T-helper 17 cell (primary cell): ENCODE measurements at places on chromosomes 3 and 15.

GRCh38 chr3:122755491-122755890 lies 38.1 kb downstream of the HSPBAP1 start:
- DNase-seq = no peak

DNA sequence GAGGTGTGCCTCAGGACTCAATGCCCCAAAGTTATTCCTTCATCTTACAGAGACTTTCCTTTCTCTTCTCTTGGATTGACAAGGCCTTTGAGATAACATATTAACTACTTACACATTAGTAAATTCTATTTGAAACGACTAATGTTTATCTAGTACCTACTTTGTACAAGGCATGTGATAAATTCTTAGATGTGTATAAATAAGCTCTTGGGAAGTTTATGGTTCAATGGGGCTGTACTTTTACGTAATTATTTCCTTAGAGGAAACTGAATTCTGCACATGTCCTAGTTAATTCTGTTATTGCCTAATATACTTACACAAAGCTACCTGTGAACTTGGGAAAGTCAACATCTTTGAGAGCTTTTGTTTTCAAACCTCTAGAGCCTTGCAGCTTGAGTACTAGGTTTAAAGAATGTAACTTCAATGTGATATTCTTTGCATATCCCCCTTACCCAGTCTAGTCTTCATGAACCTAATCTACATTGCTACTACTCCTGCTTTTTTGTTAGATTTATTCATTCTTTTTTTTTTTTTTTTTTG lies 58.5 kb upstream of the RAP2B start:
- no peak for DNase-seq

GRCh38 chr3:135896613-135897012 lies 68.9 kb upstream of the PPP2R3A start:
- no peak for DNase-seq

GRCh38 chr3:125116311-125117080 lies 60.7 kb upstream of the HEG1 start:
- DNase-seq = no peak

DNA sequence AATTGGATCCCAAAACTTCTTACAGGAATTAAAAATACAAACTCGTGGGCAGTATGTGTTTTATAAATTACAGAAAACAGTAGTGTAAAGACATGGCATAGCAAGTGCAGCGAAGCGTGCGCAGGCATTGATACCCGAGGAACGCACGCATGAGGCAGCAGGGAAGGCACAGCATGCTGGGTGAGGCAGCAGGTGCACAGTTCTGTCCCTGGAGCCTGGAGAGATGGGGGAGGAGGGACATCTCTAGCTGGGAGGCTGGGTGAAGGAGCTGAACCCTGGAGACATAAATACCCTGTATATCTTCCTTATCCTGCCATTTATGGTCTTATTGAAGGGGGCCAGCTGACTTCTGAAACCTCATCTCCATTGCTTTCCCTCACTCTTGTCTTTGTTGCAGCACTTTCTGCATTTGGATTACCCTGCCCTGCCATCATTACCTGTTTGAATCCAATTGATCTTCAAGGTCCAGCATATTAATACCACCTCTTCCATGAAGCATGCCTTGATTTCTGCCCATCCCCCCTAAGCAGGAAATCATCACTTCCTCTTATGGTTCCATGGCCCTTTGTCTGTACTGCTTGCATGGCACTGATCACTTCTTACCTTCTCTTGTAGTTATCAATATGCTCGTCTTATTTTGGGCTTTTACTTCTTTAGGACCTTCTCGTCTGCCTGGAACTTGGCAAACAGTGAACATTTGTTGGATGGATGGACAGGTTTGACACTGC lies 20.5 kb downstream of the LPP start:
- no peak for DNase-seq

GRCh38 chr3:8767667-8768363 lies 1.6 kb downstream of the OXTR start:
- DNase-seq = no peak

DNA sequence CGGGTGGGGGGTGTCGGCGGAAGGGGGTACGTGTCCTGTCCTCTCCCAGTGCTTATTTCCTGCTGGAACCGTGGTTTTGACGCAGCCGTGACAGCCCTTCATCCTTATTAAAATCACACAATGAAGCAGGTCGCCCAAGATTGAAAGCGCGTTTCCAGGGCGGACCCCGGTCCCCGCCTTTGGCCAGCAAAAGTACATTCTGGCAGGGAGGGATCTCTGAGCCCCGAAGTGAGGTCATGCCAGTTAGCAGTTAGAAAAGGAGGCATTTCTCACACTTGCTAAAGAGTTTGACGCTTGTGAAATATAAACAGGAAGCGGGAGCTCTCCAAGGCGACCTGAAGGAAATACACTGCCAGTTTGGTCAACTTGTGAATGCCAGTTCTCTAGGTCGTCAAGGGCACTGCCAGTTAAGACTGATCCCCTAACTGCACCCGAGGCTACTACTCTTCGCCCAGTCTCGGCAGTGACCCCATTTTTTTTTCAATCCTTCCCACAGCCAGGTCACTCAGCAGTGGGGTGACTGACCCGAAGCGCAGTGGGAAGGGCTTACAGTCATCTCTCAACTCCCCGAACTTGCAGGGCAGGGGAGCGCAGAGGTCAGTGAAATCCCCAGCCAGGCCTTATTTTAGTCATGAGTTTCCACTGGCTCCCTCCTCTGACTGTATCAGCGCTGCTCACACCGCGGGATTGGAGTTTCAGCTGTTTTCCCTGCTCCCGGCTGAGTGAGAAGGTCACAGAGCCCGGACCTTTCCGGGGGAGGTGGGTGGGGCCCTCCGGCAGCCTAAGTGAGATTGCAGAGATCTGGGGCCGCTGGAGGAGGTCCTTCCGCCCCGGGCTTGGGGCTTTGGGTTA lies 2.0 kb upstream of the BHLHE40 start:
- DNase-seq = no peak

GRCh38 chr3:58092521-58092920 lies 84.3 kb downstream of the FLNB start:
- DNase-seq = no peak

- no peak for DNase-seq
These were observed 224.7 kb upstream of the SATB1 start for GRCh38 chr3:18649666-18650363.

- no peak for DNase-seq
These were observed 78.2 kb downstream of the NEDD4 start for GRCh38 chr15:55915221-55915620.

- no peak for DNase-seq
These were observed 285.5 kb downstream of the UBE2E2 start for GRCh38 chr3:23488618-23489017.

GRCh38 chr3:24837601-24838000 lies 343.0 kb upstream of the THRB start:
- DNase-seq = no peak

DNA sequence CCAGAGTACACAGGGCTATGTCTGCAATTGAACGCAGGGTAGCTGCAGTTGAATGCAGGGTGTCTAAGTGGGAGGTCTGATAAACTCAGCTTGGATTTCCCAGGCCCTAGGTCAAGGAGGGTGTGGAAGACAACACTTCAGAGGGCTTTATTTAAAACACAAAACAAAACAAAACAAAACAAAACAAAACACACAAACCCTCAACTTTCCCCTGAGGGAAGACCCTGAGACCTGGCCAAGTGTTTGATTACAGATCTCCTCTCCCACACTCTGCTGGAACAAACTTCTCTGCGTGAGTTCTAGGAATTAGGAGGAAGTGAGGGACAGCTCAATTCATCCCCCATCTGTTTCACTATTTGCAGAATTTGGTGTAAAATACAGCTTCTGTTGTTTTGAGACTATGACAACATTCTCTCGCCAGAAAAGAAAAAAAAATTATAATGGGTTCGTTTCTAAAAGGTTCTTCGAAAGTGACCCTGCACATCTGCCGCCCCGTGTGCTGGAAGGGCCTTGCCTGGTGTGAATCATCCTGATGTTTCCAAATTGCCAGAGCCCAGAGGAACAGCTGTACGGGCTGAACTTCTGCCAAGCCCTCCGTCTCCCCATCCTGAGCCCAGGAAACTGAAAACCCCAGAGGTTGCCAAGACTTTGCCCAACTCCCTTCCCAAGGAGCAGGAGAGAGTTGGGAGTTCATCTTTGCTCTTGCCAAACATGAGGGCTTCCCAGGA lies 73.3 kb upstream of the RAD18 start:
- no peak for DNase-seq

DNA sequence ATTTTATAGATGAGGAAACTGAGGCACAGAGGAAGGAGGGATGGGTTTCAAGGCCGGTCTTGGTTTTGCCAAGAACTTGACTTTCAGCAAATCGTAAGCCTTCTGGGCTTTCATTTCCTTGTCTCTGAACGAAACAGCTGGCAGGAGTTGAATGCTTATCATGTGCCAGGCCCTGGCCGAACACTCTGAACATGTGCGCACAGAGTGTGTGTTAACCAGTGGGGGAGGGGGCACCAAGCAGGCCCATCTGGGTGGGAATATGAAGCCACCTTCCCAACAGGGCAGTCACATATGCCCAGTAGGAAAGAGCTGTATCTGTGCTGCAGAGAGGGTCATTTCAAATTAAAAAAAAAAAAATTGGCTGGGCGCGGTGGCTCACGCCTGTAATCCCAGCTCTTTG lies 29.3 kb downstream of the ZNF710 start:
- no peak for DNase-seq

DNA sequence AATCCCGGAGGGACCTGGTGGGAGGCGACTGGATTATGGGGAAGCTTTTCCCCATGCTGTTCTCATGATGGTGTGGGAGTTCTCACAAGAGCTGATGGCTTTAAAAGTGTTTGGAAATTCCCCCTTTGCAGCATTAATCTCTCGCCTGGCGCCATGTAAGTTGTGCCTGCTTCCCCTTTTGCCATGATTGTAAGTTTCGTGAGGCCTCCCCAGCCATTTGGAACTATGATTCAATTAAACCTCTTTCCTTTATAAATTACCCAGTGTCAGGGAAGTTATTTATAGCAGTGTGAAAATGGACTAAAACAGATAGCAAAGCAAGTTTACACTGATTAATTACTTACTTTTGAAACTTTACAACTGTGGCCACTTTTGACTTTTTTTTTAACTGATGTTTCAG lies 10.6 kb upstream of the U2SURP start:
- no peak for DNase-seq

- DNase-seq = no peak
These were observed 115.8 kb upstream of the ARHGEF3 start for GRCh38 chr3:56917361-56918110.

- no peak for DNase-seq
These were observed 141.8 kb upstream of the BNIP2 start for GRCh38 chr15:59830873-59831272.

GRCh38 chr3:174495311-174495710 lies 363.8 kb upstream of the NAALADL2 start:
- no peak for DNase-seq

DNA sequence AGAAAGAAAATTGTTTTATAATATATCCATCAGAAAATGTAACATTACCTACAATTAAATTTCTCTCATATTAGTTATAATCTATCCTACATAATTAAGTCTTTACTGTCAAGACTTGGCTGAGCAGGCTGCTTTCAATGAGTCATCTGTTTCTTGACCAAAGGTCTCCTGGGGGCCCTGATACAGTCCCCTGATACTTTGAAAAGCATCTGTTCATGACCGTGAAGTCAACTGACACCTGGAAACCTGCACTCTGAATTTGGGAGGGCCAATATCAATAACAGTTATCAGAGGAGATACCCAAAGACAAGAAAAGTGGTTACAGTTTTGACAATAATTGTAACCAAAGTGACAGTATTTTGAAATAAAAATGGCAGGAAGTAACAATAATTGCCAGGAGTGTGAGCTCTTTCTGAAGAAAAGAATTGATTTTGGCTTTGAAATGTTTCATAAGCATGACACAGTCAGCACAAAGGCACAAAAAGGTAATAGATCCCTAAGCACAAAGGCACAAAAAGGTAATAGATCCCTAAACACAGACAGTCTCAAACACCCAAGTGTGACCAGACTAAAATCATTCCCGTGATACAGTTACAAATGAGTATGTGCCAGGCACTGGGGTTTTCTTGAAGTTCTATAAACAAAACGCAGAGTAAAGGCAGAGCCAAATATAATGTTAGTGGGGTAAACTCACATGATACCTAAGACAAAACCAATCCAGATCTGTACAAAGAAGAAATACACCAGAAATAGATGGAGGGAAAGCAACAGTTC lies 260.7 kb downstream of the PLOD2 start:
- DNase-seq = no peak

- no peak for DNase-seq
These were observed 18.1 kb downstream of the CD200 start for GRCh38 chr3:112351036-112351435.

DNA sequence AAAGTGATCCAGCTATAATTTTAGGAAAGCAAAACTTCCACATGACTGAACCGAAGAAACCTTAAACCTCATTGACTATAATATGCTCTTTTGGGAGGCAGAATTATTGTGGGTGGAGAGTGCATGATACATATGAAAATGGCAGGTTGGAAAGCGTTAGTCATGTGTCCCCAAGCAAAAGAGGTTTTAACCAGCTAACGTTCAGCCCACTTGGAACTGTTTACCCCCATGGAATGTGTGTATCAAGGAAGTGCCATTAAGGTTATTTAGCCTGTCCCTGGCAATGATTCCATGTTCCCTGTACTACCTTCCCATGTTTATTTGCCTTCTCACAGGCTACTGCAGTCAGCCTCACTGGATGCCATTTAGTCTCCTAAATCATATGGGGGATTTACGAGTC lies 44.1 kb upstream of the LRRC58 start:
- DNase-seq = no peak

DNA sequence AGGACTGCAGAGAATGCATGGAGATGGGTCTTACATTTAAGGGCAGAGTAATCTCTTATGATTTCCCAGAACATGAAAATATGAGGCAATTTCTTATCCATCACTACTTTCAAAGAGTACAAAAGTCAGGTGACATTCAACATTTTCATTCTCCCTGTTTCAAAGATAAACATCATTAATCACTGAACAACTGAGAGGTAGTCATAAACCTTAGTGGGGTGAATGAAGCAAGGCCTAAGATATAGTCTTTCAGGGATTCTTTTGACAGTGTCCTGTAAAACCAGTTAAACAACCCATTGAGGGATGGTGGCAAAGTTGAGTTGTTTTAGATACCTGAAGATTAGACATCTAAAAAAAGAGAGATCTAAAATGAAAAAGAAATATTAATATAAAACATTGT lies 271.6 kb upstream of the CBLB start:
- DNase-seq = no peak

- no peak for DNase-seq
These were observed 41.2 kb downstream of the TIMP4 start for GRCh38 chr3:12117473-12117872.

- no peak for DNase-seq
These were observed 77.5 kb downstream of the FBLN2 start for GRCh38 chr3:13626396-13626795.

DNA sequence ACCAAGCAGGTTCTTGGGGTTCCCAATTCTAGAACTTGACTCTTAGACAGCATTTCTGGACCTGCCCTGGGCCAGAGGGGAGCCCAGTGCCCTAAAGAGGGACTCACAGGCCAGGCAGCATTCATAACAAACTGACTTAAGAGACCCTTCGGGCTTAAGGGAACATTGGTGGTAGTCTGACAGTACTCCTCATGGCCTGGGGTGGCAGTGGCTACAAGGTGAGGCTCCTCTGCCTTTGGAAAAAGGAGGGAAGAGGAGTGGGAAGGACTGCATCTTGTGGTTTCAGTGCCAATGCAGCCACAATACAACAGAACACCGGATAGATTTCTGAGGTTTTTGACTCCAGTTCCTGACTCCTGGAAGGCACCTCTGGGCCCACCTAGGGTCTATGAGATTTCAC lies 172.2 kb upstream of the STRIT1 start:
- no peak for DNase-seq
